ENCODE measurements at places on chromosomes 12 and 14.

DNA sequence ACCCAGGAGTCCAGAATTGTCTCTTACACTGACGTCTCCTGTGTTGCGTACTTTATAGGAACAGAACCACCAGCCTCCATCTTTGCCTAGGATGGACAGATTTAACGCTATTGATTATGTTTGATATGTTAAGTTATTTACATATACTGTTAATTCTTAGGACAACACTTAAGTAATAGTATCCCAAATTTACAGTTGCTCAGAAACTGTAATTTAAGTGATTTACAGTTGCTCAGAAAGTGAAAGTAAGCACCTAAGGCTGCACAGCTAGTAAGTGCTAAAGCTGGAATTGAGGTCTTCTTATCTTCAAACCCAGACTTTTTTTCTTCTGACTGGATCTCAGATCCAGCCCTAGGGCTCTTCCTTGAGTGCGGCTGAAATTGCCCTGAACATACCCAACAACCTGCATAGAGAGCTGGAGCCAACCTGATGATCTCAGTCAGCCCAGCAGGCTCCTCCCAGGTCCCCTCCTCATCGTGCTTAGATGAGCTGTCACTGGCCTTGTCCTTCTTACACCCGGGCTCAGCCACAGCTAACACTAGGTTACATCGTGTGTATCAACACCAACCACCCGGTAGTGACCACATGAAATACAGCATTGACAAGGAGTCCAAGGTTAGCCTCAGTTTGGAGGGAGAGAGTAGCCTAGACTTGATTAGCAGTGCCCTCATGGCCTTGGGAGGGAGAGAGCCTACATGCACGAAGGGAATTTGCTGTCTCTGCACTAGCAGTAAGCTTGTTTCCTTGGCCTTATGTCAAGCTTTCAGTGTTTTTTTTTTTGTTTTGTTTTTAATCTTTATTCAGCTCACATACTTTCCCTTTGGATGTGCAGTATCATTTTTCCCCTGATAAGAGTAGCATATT, 111.1 kb upstream of the ARHGAP5 start:
- DNase-seq, result no peak

- no peak for DNase-seq
Observed at GRCh38 chr14:52412426-52412825, 98.3 kb downstream of the PTGER2 start.

DNA sequence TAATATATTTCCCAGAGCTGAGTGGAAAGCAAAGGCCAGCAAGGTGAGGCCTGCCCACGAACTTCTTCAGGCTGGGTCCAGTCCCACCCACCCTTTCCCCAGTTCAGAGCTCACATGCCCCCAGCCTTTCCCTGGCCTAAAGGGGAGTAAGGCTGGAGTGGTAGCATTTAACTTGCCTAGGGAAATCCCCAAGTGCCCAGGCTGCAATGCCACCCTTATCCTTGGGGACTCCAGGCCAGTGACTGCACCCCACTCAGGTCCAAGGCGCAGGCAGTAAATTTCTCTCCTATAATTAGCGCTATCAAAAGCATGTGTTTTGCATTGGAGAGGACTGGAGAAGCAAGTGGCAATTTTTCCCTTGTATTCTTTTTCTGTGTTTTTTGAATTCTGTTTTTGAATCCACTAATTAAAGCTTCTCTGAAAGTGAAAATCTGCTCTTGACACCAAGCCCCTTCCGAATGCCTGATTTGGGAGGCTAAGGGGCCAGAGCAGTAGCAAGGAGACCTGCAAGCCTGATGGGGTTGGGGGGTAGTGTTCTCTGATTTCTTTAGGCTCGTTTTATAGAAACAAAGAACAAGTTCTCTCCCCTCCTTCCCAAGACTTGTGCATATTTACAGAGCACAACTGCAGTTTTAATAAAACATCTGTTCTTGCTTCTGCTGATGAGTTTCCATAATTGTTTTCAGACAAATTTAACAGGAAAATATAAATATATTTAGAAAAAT, 3.5 kb upstream of the HOXC6 start:
- DNase-seq, result no peak

- DNase-seq, result no peak
Observed at GRCh38 chr12:76244300-76244699, 103.9 kb downstream of the BBS10 start.

GRCh38 chr12:1925684-1926006, 7.2 kb upstream of the CACNA2D4 start:
- no peak for DNase-seq

DNA sequence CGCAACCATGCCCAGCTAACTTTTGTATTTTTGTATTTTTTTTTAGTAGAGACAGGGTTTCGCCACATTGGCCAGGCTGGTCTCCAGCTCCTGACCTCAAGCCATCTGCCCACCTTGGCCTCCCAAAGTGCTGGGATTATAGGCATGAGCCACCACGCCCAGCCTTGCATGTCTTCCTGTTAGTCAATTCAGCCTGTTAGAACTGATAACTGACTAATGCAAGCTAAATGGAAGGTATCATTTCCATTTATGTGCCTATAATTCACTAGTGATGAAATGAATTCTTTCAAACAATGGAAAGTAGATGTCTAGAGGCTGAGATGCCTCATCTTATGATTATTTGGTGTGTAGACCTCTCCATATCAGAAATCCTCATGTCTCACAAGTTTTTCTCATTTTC, 37.3 kb upstream of the DIP2B start:
- no peak for DNase-seq

- no peak for DNase-seq
Observed at GRCh38 chr12:50732591-50732990, 31.3 kb upstream of the ATF1 start.

DNA sequence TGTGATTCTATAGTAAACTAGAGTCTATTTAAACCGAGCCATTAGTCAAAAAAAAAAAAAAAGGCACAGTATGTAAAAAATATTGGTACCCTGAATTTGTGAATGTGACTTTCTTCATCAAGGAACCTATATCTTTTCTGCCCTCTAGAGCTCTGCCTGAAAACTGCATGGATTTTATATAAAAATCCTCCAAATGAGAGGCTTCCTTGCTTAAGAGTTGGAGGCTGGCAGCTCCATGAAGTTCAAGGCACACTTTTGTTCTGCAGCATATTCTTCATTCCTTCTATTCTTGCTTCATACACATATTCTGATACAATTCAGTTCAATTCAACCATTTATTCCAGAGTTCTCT, 23.1 kb upstream of the NKX2-8 start:
- peak; percentile 18 for DNase-seq

- no peak for DNase-seq
Observed at GRCh38 chr14:61174441-61174891, 106.7 kb downstream of the TMEM30B start.

- no peak for DNase-seq
Observed at GRCh38 chr12:124386059-124386458, 91.2 kb downstream of the RFLNA start.

DNA sequence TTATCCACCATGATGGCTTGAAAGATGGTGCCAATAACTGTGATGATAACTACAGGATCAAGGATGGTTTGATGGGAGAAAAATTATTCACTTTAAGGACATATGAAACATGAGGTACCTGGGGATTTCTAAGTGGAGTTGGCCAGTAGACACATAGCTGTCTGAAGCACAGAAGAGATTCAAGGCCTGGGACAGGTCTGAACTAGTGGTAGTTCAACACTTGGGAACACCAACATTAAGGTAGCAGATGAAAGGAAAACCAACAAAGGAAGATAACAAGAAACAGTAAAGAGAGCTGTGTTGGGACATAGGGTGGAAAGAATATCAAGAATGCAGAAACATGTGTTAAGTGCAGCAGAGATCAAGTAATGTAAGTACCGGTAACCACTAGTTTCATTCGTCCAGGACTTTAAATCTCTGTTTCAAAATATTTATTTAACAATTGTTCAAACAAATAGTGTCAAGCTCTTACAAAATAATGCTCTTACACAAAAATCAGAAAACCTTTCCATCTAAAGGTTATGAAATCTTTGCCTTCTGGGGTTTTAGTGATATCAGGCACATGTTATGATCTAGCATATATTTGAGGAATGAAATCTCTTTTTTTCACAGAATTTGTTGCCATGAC, 104.7 kb downstream of the ST8SIA1 start:
- no peak for DNase-seq

GRCh38 chr14:96811265-96811664, 14.1 kb downstream of the VRK1 start:
- DNase-seq, result no peak

GRCh38 chr14:30994681-30995620, 30.5 kb upstream of the AP4S1 start:
- no peak for DNase-seq

DNA sequence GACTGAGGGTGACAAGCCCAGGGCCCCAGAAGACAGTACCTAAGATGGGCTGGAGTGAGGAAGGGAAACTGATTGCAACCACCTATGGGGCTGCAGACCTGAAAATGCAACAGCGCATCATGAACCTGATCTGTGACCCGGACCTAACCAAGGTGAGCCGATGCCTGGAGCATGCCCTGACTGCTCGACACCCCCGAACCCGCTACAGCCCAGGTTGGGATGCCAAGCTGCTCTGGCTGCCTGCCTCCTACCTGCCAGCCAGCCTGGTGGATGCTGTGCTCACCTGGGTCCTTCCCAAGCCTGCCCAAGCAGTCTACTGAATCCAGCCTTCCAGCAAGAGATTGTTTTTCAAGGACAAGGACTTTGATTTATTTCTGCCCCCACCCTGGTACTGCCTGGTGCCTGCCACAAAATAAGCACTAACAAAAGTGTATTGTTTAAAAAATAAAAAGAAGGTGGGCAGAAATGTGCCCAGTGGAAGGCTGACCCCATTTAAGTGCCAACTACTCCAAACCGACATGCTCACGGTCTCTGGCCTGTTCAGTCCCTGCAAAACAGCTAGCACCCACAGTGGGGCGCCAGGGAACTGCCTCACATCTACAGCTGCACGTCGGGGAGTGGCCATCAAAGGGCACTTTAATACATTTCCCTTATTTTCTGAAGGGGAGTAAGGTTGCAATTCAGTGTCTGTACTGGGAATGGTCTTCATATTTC, 4.2 kb downstream of the RDH5 start:
- peak; percentile 22 for DNase-seq

- DNase-seq, result no peak
Observed at GRCh38 chr14:61503167-61503801, 181.9 kb downstream of the PRKCH start.

DNA sequence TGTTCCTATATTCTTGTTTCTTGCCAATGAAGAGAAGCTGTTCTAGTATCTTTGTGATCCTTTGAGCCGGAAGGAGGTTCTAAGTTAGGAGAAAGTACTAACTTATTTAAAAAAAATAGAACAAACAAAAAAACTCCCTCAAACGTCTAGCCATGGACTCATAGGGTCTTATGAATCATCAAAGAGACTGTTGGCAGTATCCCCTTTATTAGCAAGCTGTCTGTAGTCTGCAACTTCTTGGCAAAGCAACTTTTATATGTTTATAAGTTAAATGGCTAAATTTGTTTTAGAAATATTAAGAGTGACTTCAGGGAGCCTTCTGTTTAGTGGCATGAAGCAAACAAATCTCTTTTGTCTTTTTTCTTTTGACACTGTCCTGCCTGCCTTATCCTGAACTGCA, 291.9 kb downstream of the FUT8 start:
- DNase-seq, result no peak

GRCh38 chr12:49288922-49289555, 5.9 kb upstream of the PRPH start:
- DNase-seq, result no peak

- no peak for DNase-seq
Observed at GRCh38 chr14:52080808-52081755, 12.2 kb upstream of the NID2 start.

GRCh38 chr12:12447236-12447635, 90.4 kb downstream of the BORCS5 start:
- no peak for DNase-seq

- no peak for DNase-seq
Observed at GRCh38 chr12:120039711-120040110, 50.7 kb downstream of the BICDL1 start.

DNA sequence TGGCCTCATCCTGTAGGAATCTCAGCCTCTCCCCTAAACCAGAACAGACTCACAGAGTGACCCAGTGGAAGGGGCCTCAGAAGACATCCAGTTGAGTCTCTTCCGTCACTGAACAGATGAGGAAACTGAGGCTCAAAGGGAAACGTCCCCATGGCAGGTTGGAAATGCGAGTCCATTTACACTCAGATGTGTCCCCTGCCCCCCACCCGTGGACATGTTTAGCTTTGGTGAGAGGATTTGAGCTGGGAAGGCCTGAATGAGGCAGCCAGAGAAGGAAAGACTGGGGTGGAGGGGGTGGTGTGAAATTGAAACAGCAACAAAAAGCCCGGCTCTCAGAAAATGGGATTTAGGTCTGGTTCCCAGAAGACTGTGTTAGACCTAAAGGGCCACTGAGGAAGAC, 1.7 kb downstream of the FAIM2 start:
- DNase-seq, result no peak

DNA sequence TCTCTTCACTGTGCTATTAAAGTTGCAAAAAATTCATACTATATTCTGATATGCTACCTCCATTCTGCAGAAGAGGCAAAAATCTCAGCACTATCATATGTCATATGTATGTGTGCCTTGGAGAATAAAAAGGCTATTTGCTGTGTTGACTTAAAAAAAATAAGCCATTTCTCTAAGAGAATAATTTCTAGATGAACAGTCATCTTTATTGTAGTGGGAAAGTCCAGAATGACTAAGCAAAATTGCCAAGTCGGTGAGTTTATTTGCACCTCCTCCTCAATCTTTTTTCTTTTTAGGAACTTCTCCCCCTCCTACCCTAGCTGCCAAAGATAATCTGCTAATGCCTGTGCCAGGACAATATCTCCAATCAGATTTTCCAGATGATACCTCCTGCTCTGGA, 353.8 kb upstream of the FAR2 start:
- no peak for DNase-seq

DNA sequence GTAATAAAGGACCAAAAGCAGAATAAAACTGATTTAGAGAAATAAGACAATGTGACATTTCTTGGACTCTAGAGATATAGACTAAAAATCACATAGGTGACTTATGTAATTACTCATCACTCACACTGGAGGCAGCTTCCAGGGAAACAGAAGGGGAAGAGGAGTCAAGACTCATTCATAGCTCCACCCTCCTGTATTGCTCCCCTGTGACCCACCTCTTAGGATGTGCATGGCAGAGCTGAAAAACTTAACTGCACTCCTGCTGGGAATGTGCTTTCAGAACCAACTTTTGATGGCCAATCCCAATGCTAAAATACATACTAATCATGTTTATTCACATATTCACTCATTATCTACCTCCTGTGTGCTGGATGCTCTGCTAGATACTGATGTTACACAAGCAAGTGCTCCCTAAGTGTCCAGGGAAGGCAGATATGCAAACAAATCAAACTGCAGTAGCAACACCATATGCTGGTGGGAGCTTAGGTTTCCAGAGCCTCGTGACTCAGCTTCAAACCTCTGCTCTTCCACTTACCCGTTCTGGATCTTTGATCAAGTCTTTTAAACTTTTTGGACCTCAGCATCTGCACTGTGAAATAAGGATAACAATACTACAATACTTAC, 316.1 kb downstream of the GALC start:
- DNase-seq, result peak; percentile 17

GRCh38 chr14:78302841-78303240, 132.7 kb downstream of the NRXN3 start:
- no peak for DNase-seq
